ENCODE measurements at places on chromosomes 1 and 21.

GRCh38 chr21:26513212-26513611, 59.9 kb downstream of the CYYR1 start:
- DNase-seq, result no peak

DNA sequence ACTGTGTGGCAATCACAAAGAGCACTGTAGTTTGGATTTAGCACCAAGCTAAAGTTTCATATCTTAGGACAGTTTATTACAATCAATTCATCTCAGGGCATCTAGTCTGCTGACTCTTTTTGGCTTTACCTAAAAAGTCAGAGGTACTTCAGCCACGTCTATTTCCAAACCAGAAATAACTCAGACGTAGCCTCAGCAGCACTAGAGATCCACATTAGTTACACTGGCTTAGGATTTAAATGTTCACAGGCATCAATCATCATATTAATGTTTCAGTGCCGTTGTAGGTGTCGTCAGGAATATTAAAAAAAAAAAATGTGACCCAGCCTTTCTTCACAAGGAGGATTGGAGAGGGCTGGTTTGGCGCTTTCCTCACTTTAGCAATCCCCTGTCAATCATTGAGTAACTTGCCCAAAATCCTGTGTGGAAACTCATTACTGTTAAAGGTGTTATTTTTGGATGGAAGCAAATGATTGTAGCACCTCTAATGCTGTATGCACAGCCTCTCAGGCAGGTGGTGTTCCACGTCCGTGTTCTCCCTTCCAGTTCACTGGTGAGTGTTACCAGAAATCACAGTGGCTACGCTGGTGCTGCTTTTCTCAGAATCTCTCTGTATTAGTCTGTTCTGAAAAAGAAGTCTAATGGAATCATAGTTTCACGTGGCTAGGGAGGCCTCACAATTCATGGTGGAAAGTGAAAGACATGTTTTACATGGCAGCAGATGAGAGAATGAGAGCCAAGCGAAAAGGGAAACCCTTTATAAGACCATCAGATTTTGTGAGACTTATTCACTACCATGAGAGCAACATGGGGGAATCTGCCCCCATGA, 45.4 kb downstream of the NEK7 start:
- no peak for DNase-seq

GRCh38 chr1:158163000-158163947, 17.4 kb upstream of the CD1D start:
- DNase-seq, result no peak

- no peak for DNase-seq
These were observed 59.5 kb downstream of the NAV1 start for GRCh38 chr1:201598396-201598795.

DNA sequence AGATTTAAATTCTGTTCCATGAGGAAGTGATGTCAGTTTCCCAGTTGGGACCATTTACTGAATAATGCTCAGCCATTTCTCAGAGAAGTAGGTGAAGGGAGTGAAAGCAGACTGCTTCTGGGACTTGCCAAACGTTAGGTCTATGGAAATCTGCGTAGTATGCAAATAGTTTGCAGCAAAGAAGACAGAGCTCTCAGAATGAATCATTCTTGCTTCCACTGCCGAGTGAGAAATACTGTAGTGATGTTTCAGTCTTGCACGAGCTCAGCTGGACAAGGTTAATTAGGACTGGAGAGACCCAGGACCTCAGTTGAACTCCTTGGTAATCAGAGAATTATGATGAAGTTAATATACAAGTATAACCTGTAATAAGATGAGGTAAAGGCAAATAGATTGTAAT, 317.7 kb upstream of the DAB1 start:
- no peak for DNase-seq

DNA sequence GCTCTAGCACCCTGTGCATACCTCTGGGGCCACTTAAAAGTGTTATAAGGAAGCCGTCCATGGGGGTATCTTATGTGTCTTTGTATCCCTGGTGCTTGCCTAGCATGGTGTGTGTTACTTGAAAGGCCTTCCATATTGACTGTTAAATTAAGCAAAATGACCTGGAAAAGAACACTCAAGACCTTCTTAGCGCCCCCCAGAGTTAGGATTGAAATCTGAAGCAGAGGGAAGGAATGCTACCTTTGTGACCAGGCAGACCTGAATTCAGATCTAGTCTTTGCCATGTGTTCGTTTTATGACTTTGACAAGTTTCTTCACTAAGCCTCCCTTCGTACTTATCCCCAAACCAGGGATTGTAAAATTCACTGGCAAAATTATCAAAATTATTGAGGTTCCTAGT, 59.9 kb downstream of the SLC22A15 start:
- no peak for DNase-seq

- DNase-seq, result no peak
These were observed 61.4 kb downstream of the EPHB2 start for GRCh38 chr1:22772014-22772413.

DNA sequence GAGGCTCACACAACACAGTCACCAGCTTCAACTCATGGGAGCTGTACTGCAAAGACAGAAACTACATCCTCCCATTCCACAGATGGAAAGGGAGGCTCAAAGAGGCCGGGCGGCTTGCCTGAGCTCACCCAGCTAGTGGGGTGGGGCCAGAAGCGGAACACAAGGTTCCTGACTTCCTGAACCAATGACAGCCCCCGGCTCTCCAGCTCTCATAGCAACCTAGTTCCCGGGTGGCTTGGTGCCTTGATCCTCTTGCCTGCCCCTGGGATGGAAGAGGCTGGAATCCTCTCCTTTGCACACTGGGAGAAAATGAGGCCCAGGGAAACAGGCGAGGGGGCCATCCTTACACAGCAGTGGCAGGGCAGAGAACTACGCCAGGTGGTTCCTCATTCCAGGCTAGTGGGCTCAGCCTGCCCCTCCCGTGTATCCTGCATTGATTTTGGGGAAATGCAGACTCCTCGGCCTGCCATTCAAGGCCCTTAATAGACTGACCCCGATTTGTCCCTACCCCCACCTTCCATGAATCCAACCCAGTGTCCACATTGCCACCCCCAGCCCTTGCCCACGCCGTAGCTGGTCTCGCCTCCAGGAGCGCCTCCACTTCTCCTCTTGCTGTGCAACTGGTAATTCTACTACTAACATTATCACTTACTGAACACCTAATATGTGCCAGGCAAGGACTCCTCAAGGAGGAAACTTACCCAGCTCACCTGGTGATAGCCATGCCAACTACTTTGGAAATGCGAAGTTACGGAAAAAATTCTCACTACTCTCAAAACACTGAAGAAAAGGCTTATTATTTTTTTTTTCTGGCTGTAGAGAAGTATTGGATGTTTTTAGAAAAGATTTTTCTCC, 5.0 kb downstream of the RAP1GAP start:
- no peak for DNase-seq

DNA sequence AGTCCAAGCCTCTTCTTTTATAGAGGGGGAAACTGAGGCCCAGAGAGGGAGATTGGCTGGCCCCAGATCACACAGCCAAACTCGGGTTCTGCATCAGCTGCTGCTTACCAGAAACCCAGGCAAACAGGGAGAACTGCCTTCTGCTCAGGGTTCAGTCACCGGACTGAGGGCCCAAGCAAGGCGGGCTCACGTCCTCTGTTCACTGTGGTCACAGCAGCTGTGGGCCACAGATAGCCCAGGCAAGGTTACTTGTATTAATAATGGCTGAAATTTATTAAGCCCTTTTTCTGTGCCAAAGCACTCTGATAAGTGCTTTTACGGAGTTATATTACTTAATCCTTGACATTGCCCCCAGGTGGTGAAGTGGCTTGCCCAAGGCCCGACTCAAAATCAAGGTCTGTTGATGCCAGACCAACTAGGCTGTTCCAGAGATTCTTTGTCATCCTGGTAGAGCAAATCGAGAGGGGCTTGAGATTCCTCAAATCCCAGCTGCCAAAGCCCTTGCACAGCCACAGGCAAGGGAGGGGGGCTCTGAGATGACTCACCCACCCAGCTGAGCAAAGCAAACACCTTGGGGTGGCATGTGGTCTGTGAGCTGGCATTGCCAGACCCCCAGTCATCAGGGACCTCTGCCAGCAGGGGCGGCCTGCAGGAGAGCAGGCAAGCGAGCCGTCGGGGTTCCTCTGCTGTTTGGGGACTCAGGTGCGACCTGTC, 36.5 kb downstream of the EPHB2 start:
- DNase-seq, result no peak

DNA sequence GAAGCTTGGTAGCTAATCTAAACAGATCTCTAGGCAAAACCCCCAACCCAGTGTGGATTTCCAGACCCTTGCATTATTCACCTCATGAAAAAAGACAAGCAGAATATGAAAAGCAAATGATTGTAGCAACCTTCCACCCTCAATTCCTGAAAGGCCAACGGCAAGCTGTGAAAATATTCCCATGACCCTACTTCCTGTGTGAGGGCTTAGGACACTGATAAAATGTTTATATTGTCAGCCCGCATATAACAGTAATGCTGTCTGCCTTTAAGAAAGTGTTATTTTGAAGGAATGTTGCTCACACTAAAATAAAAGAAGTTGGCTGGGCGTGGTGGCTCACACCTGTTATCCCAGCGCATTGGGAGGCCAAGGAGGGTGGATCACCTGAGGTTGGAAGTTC, 233.5 kb upstream of the NRIP1 start:
- no peak for DNase-seq

DNA sequence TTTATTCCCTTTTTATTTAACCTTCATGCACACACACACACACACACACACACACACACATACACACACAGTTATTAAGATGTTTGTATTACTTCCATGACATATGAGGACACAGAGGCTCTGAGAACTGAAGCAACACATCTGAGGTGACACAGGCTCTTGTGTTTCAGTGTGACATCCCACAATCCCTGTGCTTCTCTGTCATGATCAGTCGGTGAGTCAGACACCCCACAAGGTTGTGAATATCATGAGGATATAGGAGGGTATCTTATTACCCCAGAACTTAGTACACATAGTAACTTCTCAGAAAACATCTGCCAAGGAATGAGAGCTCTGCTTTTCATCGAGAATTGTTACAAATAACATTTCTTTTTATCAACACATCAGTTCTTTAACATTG, 459.3 kb downstream of the PLPP3 start:
- no peak for DNase-seq

- no peak for DNase-seq
These were observed 145.2 kb downstream of the SYT2 start for GRCh38 chr1:202564958-202565495.

DNA sequence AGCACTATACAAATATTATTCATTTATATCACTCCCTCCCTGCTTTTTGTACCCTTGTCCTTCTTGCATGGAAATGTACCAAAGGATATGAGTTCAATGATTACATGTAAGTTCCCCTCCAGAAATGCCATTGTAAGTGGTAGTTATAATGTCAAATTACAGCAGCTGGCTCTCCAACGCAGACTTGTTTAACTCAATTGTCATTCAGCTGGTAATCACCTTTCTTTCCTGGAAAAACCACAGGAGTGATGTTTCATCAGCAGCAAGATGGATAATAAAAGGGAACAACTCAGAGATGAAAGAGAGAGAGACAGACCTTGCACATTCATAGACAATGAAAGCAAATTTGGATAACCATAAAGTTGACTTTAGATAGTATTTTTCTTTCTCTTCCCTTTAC, 578.6 kb upstream of the PBX1 start:
- no peak for DNase-seq

DNA sequence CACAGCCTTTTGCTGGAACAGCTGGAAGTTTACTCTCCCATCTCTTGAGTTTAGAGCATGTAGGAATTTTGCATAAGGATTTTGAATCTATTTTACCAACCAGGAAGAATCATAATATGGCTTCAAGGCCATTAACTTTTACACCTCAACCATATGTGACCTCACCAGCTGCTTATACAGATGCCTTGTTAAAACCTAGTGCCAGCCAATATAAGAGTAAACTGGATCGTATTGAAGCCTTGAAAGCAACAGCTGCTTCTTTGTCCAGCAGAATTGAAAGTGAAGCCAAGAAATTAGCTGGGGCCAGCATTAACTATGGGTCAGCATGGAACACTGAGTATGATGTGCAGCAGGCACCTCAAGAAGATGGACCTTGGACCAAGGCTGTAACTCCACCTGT, 65.4 kb downstream of the CEP350 start:
- DNase-seq, result no peak

GRCh38 chr1:63448731-63449246, 74.2 kb downstream of the ITGB3BP start:
- DNase-seq, result no peak
